ENCODE measurements at places on chromosomes 5 and 9.

- DNase-seq: no peak
Measured at GRCh38 chr9:116958881-116959280, 271.8 kb downstream of the TRIM32 start.

DNA sequence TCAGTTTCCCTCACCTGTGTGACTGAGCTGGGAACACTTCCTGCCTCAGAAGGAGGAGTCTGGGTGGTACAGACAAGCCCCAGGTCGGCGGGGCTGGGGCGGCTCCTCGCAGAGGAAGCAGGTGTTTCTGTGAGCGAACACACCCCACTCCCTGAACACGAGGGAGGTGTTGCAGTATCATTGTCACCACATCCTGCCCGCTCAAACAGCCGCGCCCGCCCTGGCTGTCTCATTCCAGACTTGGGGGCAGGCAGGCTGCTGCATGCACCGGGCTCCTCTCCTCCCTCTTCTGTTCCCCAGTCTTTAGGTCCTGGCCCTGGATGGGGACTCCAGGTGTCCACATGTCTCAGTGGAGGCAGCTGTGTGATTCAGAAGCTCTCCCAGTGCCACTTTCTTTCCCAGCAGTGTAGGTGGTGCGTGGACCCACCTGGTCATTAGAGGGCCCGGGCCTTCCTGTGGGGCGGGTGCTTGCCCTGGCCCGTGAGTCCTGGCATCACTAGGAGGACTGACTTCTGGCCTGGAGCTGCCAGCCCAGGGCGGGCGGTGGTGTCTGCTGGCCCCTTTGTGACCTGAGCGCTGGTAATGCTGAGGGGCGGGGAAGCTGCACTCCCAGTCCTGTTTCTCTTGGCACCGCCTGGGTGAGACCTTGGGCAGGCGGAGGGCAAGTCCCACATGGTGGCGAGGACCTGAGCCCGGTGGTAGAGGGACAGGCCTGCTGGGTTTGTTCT lies 18.3 kb upstream of the PHYHD1 start:
- DNase-seq: no peak

- DNase-seq: no peak
Measured at GRCh38 chr5:82018462-82018861, 46.6 kb downstream of the ATG10 start.

DNA sequence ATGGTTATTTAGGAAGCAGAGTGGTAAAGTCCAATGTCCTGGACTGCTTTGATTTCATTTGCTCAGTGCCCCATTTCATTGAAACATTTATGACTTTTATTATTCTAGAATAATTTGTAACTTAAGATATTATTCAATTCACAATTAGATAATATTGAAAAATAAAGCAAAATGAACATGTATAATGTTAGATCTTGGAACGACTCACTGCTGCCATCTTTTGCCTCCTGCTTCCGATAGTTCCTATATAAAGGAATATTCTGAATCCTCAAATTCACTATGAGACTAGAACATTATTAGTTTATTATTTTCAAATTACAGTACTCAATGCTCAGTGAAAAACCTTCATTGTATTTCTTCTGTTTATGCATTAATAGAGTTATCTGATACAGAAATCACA lies 2.3 kb upstream of the CTNND2 start:
- DNase-seq: no peak
